GM23338 (cell line): ENCODE measurements at places on chromosomes 2 and 18. TPM values are rescaled to one million over a fixed set of nuclear protein-coding genes. Genes with fewer than 3 reads are reported as not detected.
A peak's percentile ranks its signal among the peaks of the same experiment; 100 is the strongest.

DNA sequence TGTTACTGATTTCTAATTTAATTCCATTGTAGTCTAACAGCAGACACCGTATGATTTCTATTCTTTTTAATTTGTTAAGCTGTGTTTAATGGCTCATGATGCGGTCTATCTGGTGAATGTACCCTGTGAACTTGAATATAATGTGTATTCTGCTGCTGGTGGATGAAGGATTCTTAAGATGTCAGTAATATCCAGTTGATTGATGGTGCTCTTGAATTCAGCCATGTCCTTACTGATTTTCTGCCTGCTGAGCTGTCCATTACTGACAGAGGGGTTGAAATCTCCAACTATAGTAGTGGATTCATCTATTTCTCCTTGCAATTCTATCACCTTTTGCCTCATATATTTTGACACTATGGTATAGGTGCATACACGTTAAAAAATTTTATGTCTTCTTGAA, 373.3 kb upstream of the RAB12 start:
- DNase-seq, result no peak

Gene CCDC74B
- 15.1 and 16.4 TPM in 2 replicates for polyA plus RNA-seq

GRCh38 chr2:47504174-47504810, 101.3 kb downstream of the MSH2 start:
- DNase-seq, result no peak

Gene ABCB11
- polyA plus RNA-seq, result 0.03 TPM in 1 of 2 replicates, not detected in the other

DNA sequence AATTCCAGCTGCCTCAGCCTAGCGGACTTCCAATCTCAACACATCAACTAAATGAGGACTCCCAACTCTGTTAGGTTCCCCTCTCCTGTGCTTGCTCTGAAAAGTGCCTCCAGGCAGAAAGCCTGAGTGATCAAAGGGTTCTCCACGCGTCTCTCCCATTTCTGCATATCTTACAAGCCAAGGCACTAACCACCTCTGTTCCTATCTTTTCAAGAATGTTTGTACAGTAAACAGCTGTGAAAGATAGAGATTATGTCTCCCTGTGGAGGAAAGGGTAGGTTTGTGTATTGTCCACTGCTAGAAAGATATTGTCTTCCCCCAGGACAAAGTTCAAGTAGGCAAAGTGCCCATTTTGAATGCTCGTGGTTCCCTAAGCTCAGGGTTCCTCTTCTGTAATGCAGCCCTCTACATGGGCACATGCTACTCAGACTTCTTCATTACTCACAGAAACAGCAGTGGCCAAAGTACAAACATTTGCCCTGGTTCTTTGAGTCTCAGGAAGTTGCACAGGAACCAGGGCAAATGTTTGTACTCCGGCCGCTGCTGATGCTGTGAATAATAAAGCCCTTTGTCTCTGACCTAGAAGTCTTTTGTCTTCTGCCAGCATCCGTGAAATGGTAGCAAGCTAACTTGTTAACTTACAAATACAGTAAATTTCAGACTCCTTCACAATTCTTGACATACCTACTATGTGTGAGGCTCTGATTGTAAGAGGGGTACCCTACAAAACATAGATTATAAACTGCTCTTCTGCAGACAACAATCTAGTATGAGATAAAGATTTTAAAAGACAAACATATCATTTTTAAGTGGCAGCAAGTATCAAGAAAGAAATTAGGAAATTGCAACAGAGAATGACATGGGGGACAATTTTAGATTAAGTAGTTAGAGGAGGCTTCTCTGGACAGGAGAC, 44.5 kb downstream of the PKDCC start:
- peak; percentile 65 for DNase-seq

GRCh38 chr2:52369178-52369577, 1337.2 kb upstream of the NRXN1 start:
- DNase-seq, result no peak

- DNase-seq, result no peak
Measured at GRCh38 chr2:76721226-76721625, 801.0 kb downstream of the LRRTM4 start.

GRCh38 chr2:139142252-139142880, 362.2 kb upstream of the NXPH2 start:
- peak; percentile 68 for DNase-seq

DNA sequence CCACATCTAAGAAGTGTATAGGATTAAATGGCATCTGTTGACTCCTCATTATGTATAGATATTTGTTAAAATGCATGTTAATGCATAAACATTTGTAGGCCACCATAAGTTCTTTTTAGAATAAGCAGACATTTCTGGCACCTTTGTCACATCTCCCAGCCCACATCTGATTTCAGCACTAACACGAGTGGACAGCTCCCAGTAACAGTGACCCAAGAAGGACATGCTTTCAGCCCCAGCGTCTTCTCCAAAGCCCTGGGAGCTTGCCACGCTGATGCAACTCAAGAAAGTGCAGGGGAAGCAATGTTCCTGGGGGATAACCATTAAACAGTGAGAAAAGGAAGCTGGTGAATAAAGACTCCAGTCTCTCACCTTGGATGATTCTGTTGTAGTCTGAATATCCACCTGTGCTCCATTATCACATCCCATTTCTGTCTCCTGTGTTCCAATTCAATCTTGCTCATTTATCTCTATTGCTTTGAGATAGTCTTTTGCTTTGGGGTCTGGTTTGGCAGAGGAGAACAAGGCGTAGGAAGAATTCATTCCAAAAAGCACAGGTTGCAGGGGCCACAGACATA, 182.6 kb upstream of the THSD7B start:
- DNase-seq, result peak; percentile 65

- DNase-seq, result no peak
Measured at GRCh38 chr2:239206851-239207250, 194.0 kb downstream of the HDAC4 start.
